ENCODE measurements at places on chromosomes 5 and 9. TPM values are rescaled to one million over a fixed set of nuclear protein-coding genes. Genes with fewer than 3 reads are reported as not detected.

Gene DAB2IP
- total RNA-seq = 38.5 TPM

Gene SLC34A3
- total RNA-seq = not detected

Gene GMCL2
- total RNA-seq = not detected

Gene EGFLAM
- total RNA-seq = 75.3 TPM

Gene PAM
- 171 TPM for total RNA-seq

Gene F2RL1
- total RNA-seq = 4.2 TPM

Gene PDE6A
- total RNA-seq = 0.88 TPM

Gene TUSC1
- 15.2 TPM for total RNA-seq

Gene SPAG8
- 2.9 TPM for total RNA-seq

Gene MARCOL
- total RNA-seq = not detected

Gene LRRC70
- 13.7 TPM for total RNA-seq

Gene SPACA9
- total RNA-seq = 2.8 TPM

Gene ZFP2
- total RNA-seq = 7.1 TPM

Gene PHF24
- 11.2 TPM for total RNA-seq

Gene DNM1
- 135 TPM for total RNA-seq

Gene SH3RF2
- total RNA-seq = 1.6 TPM

Gene CD14
- 22.0 TPM for total RNA-seq

Gene TXNDC8
- not detected for total RNA-seq

Gene RBM27
- total RNA-seq = 45.7 TPM

Gene SLC12A2
- 119 TPM for total RNA-seq

Gene STC2
- 48.9 TPM for total RNA-seq
